Ascending aorta (tissue), 2 donors: ENCODE measurements at places on chromosomes 3 and 15.

DNA sequence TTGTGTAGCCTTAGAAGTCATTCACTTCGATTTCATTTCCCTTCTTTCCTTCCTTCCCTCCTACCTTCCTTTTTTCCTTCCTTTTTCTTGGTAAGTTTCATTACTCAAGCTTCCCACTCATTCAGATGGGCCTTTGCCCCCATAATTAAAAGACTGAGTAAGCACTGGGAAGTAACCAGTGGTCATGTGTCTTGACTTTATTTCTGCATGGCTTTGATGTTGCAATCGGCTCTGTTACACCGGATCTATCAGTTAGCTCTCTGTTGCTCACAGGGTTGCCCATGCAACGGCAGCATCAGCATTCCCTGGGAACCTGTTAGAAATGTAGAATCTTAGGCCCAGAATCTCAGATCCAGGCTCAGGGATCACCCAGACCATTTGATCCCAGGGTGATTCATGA lies 25.6 kb upstream of the LARS2 start:
- DNase-seq = no peak

DNA sequence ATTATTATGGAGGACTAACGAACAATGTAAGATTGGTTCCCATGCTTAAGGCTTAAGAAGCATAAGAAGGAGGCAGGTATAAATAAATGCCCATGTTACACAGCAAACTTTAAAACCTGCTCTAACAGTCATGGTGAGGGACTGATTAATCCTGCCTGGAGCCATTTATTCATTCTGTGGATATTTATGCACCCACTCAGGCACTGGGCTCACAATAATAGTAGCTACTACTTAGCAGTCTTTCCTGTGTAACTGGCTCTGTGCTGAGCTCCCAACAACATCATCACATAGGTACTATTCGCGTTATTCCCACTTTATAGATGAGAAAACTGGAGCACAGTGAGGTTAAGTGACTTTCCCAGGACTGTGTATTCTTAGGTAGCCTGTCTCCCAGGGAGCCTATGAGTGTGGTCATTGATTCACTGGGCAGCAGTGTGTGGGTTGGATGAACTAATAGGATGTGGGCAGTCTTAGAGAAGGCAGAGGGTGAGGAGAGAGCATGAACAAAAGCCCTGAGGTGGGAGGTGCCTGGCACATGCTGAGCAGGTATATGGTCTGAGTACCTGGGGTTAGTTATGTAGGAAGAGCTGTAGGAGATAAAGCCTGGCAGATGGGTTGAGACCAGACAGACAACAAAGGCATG lies 44.1 kb upstream of the UMPS start:
- no peak for DNase-seq

DNA sequence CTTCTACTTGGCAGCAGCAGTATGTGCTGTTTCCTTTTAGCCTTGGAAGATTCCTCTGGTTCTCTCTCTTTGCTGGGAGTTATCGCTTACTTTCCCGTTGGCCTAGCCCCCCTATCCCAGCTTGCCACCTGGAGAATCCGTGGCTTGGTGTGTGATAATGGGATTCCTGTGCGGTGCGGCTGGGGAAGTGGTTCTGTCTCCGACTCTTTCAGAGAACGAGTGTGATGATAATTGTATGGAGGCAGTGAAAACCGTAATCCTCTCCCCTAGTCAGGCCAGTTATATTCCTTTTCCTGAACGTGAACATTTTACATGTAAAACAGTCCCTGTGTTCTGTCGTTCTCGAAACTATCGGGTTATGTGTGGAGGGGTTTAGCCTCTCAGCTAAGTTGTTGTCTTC lies 300.1 kb upstream of the C2CD4B start:
- no peak for DNase-seq

DNA sequence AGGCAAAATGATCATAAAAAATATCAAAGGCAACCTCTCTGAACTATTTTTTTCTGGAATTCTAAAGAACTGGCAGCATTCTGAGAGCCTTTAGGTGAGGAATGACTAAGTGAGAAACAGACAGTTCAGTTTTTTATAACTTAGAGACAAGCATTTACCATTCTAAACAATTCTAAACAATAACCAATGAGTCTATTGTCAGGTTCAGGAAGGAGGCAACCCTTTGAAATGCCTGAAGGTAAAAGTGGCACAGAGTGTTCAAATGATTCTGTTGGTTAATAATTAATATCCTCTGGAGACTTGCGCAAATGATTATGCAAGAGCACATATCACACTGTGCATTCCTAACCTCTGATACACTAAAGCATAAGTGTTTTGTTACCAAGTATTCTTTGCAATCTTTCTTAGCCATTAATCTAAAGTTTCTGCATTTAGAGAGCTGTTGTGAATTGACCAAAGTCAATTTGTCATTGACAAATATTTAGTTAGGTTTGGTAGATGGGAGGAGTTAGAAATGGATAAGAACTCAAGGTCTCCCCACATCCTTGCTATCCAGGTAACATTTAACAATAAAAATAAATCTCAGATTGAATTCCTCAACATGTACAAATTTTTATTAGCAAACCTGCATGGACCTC lies 9.2 kb upstream of the TGFBR2 start:
- no peak for DNase-seq

- DNase-seq = no peak
Observed at GRCh38 chr15:25987638-25988037, 124.5 kb upstream of the ATP10A start.

DNA sequence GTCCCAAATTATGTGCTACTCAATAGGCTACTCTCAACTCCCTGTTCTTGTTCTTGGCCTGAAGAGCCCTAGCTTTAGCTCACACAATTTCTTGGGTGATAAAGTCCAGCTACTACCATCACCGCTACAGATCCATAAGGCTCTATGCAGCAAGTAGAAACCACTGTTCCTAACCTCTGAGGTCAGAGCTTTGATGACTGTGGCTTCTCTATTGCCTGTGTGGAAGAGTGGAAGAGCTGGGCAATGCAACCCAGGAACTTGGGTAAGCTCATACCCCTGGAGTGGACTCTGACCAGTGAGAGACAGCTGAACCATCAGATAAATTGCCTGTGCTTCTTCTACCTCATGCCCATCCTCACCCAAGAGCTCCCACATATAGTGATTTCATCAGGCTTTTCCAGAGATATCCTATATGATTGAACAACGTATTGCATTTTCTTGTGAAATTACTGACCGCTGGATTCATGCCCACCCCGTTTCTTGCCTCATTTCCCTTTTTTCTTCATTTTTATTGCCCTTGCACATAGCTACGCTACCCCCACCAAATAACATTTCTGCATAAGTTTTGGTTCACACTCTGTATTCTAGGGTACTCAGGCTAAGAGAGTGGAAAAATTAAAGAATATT lies 172.3 kb upstream of the MBNL1 start:
- DNase-seq = no peak

DNA sequence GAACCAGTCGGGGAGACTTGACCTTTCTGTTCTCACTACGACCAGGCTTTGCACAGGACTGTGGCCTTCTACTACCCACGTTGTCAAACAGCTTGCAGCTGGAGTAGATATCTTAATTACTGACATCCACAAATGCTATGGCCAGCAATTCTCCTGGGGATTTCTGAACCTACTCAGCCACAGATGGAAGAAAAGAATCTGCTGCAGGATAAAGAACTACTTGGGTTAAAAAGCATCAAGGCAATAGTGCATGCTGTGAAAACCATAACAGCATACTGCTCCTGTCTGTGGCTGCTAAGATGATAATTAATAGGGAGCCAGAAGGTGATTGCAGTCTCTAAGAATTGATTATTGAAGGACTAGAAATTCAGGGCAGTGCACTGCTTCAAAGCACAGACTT lies 859.2 kb upstream of the SEMA6D start:
- no peak for DNase-seq

DNA sequence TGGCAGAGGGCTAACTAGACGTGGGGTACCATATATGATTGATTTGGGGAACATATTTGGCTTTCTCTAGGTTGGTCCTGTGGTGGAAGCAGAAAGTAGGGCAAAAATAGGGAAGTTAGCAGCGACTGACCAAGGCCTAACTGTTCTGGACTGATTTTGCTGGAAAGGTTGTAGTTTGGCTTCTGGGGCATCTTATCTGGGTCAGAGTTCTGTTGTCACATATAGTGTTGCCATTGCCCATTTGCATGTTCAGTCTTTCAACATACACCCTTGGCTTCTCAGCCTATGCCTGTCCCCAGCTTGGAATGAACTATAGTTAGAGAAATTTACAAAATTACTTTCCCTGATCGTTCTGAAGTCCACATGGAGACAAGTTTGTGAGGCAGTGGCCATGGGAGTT lies 426.5 kb downstream of the TBC1D5 start:
- DNase-seq = no peak
